ENCODE measurements at places on chromosomes 2 and 18. TPM values are rescaled to one million over a fixed set of nuclear protein-coding genes. Genes with fewer than 3 reads are reported as not detected.

- DNase-seq: no peak
These were observed 121.8 kb upstream of the SERPINE2 start for GRCh38 chr2:224160917-224161316.

- DNase-seq: no peak
These were observed 42.1 kb downstream of the ARL5A start for GRCh38 chr2:151786077-151786476.

The CSRNP3 gene
- 3.7 TPM for total RNA-seq

- no peak for DNase-seq
These were observed 24.8 kb downstream of the DYNC1I2 start for GRCh38 chr2:171712051-171712450.

The RAX gene
- not detected for total RNA-seq

The HMSD gene
- total RNA-seq: not detected

The IL1A gene
- not detected for total RNA-seq

The DPP10 gene
- total RNA-seq: not detected

- peak; percentile 91 for DNase-seq
These were observed 13.2 kb downstream of the DYSF start for GRCh38 chr2:71466301-71467179.

The CPO gene
- not detected for total RNA-seq

DNA sequence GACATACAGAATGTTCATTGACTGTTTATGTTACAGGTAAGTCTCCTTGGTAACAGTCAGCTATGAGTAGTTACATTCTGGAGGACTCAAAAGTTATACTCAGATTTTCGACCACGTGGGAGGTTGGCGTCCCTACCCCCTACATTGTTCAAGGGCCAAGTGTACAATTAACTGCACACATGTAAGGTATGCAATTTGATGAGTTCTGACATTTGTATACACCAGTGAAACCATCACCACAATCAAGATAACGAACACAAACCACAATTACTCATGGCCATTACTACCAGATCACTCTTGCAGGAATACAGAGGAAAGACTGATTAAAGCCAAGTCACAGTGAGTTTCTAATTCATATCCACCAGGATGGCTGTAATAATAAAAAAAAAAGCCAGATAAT, 39.6 kb upstream of the LDLRAD4 start:
- no peak for DNase-seq

GRCh38 chr18:31718386-31718785, 34.0 kb upstream of the B4GALT6 start:
- DNase-seq: no peak

The SULT1C2 gene
- 0.28 TPM for total RNA-seq

- DNase-seq: no peak
These were observed 11.7 kb downstream of the TMEM18 start for GRCh38 chr2:665340-666073.

DNA sequence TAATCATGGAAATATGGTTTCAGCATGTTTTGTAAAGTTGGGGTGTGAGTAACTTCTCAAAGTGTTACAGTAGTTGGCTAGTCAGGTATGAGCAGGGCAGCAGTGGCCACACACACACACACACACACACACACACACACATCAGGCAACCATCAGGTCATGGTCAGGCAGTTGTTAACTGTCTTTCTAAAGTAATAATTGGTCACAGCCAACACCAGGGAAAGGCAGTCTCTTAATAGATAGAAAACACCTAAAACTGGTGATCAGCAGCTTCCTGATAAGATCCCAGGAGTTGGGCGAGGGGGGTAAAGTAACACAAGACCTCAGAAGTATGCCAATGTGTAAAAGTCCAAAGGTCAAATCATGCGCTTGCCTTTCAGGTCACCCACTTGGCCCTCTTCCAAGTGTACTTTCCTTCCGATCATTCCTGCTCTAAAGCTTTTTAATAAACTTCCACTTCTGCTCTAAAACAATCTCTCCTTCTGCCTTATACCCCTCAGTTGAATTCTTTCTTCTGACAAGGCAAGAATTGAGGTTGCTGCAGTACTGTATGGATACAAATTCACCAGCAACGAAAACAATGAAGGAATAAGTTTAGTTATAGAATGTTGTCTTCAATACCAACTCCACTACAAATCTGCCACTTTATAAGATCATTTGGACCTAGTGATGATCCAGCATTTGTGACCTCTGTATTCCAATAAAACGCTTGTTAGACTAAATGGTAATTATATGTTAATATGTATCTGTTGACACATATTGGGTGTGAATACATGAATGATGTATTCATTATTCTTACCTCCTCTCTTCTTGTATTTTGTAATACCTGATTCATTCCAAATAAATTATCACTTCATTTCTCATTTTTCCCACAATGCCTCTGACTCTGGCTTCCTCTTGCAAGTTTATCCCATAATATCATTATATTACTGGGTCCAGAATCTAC, 254.3 kb downstream of the METTL4 start:
- DNase-seq: no peak

The RNF152 gene
- 137 TPM for total RNA-seq

- no peak for DNase-seq
These were observed 44.7 kb downstream of the AFTPH start for GRCh38 chr2:64568836-64569235.

The MBD1 gene
- total RNA-seq: 62.0 TPM

GRCh38 chr2:1169291-1169949, 218.8 kb downstream of the SNTG2 start:
- no peak for DNase-seq

DNA sequence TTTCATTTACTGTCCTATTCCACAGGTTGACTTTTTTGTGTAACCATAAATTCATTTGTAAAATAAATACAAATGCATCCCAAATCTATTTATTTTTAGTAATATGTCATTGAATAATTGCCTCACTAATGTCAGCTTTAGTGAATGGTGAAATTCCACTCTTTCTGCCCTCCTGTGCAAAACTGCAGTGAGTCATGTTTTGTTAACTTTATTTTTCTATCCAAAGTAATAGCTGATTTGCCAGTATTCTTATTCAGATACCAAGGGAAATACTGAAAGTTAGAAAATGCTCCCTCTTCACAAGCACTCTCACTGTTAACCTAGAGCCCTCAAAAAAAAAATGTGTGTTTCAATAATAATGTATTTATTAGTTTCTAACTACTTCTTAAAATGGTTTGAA, 322.8 kb downstream of the RIT2 start:
- no peak for DNase-seq

- no peak for DNase-seq
These were observed 65.6 kb downstream of the SCG2 start for GRCh38 chr2:223536546-223536945.

The SOWAHC gene
- 13.2 TPM for total RNA-seq

GRCh38 chr2:187264612-187265011, 183.4 kb downstream of the CALCRL start:
- no peak for DNase-seq

The ANKRD23 gene
- total RNA-seq: 4.4 TPM

The RBM44 gene
- total RNA-seq: 0.50 TPM

The SPP2 gene
- total RNA-seq: not detected

The UBE2E3 gene
- 93.0 TPM for total RNA-seq

- DNase-seq: no peak
These were observed 76.1 kb downstream of the SEPTIN10 start for GRCh38 chr2:109537565-109538222.

DNA sequence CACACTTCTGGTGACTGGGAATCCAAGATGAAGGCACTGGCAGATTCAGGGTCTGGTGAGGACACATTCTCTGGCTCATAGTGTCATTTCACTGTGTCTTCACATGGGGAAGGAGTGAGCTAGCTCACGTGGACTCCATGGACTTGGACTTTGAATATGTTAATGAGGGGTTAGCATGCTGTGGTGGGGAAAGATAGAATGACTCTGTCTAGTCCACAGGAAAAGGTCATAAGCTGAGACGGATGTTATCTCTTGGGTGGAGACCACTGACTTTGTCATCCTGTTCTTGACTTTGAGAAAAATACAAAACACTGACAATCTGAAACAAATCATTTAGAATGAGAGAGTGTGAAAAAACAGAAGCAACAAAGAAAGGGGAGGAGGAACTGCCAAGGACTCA, 145.9 kb downstream of the PIK3C3 start:
- DNase-seq: no peak

GRCh38 chr2:80462654-80463053, 158.1 kb upstream of the LRRTM1 start:
- no peak for DNase-seq

DNA sequence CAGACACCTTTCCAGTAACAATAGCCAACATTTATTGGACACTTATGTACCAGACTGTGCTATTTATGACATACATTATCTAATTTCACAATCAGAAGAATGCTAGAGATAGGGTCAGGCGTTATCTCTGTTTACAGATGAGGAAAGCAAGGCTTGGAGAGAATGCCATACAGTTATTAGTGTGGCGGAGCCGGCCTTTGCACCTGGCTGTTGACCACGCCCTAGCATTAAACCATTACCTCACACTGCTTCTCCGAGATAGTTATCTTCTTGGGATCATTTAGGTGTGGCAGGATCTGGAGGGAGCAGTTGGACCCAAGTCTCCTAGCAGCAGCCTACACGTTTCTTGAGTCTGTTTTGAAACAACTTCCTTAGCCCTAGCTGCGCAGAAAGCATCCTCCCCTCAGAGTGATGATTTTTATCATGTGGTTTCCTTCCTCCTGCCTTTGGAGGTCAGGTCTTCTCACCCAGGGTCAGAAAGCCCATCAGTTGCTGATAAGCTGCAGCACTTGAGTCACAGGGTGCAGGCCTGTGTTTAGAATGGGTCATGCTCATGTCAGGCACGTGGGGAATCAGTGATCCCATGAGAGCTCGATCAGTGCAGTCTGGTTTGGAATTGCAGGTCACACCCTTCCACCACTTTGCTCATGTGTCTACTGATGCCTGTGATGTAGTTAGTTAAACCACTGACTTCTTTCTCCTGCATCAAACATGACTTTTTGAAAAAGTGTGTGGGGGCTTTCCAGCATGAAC, 118.2 kb downstream of the SPTBN1 start:
- no peak for DNase-seq

- DNase-seq: no peak
These were observed 15.1 kb upstream of the BOD1L2 start for GRCh38 chr18:57131782-57132181.

DNA sequence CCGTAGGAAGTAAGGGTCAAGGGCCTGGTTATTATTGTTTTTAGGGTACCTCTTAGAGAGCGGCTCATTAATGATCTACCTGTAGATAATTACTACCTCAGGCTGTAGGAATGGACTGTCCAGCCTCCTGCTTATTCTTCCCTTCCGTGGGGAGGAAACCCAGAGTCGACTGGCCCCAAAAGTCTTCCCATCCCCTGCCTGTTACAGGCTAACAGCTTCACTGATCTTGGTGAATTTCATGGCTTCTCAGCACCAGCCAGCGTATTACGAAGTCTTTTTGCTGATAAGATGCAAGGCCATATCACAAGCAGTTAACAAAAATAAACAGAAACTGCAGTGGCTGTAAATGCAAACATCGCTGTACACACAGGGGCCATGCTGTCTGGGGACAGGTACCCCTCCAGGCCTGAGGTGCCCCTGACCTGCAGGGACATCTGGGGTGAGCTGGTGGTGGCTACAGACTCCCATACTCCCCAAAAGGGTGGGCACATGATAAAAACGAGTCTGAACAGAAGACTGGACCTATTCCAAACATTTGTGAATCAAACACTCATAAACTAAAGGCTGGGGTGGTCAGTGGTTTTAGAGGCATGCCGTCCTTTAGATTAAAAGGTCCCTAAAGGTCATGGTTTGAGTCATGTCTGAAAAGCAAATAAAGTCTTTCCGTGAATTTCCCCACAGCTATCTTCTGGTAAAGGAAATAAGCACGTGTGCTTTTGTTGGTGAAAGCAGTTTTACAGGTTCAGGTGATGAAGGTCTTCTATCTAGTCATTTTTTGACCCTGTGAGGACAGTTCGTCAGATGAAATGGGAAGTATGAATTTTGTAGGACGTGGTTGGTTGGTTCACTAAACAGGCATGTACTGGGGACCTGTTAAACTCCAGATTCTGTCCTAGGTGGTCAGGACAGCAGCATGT, 36.7 kb downstream of the TTC39C start:
- no peak for DNase-seq

- DNase-seq: no peak
These were observed 96.9 kb downstream of the TGOLN2 start for GRCh38 chr2:85230679-85231467.

The PLGLB2 gene
- 6.5 TPM for total RNA-seq

- DNase-seq: no peak
These were observed 36.3 kb downstream of the AOX1 start for GRCh38 chr2:200622106-200622505.

GRCh38 chr2:238459081-238459629, 32.4 kb downstream of the ASB1 start:
- no peak for DNase-seq

- DNase-seq: no peak
These were observed 72.7 kb upstream of the PPP1CB start for GRCh38 chr2:28678944-28679343.

DNA sequence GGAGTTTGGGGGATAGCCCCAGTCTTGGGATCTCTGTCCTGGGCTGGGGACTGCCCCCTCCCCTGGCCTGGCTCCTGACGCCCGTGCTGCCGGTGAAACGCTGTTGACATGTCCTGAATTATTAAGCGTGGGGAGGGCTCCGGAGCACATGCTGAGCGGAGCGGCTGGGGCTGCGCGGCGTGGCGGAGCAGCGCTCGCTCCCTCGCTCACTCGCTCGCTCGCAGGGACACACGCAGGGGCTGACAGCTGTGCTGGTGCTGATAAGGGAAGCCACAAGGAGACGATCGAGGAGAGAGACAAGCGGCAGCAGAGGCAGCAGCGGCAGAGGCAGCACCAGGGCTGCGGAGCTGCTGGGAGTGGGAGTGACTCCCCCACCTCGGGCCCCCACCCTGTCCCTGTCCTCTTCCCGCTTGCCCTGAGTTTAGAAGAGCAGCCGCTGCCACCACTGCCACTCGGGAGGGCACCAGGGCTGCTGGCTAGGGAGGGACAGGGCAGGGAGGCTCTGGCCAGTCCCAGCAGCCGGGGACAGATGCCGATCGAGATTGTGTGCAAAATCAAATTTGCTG, at the start of gene ASIC4:
Gene ASIC4 (plus strand): TSS at position 287 of the 566 bp plus-strand sequence. CDS start 243 bp downstream, at position 530.
- no peak for DNase-seq

- no peak for DNase-seq
These were observed 103.0 kb downstream of the SPIRE1 start for GRCh38 chr18:12554796-12555388.

The TRAK2 gene
- 53.2 TPM for total RNA-seq

- no peak for DNase-seq
These were observed 688.9 kb downstream of the CNTNAP5 start for GRCh38 chr2:124713969-124714368.

DNA sequence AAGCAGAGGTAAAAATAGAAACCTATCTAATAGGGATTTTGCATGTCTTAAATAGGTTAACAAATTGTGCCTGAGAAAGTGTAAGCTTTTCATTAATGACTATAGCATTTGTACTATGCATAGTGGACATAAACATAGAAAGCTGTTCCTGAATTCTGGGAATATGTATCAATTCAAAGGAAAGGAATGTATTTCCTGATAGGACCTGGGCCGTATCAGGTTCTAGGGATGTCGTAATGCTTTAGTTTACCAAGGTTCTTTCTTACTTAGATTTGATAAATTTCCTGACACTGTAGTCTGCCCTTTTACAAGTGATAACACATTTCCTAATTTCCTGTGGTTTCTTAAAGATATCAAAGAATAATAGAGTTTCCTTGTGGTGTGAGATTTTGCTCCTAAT, 191.3 kb downstream of the CDH7 start:
- no peak for DNase-seq

The YWHAQ gene
- total RNA-seq: 251 TPM

GRCh38 chr2:70133491-70134322, 46.4 kb downstream of the PCBP1 start:
- no peak for DNase-seq

GRCh38 chr2:54904836-54905235, 145.4 kb downstream of the RTN4 start:
- no peak for DNase-seq

The RNU2-63P gene
- total RNA-seq: 2.7 TPM

Data from chondrocyte (in vitro differentiated cells).